ENCODE measurements at places on chromosomes 2 and 18. TPM values are rescaled to one million over a fixed set of nuclear protein-coding genes. Genes with fewer than 3 reads are reported as not detected.

DNA sequence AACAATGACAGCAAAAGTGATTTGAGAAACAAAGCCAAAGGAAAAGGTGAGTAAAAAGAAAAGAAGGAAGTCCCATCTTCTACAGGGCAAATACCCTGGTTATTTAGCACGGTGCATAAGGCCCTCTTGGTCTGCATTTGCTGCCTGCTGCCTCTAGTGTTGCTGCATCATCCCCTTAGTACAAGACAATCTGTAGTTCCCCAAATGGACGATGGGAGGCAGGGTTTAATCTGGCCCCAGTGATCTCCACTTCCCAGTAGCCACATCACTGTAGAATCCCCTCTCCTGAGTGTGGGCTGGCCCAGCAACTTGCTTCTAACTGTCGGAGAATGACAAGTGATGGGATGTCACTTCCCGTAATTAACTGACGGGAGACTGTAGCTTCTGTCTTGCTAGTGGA is 85.1 kb downstream of the CTAGE1 start:
- no peak overlapping the region for H3K27ac ChIP-seq
- H3K36me3 ChIP-seq, result no peaks in the 10 kb centered on the region
- H3K27me3 ChIP-seq, result no peaks in the 10 kb centered on the region
- H3K4me3 ChIP-seq, result no peak overlapping the region
- DNase-seq, result no peak

DNA sequence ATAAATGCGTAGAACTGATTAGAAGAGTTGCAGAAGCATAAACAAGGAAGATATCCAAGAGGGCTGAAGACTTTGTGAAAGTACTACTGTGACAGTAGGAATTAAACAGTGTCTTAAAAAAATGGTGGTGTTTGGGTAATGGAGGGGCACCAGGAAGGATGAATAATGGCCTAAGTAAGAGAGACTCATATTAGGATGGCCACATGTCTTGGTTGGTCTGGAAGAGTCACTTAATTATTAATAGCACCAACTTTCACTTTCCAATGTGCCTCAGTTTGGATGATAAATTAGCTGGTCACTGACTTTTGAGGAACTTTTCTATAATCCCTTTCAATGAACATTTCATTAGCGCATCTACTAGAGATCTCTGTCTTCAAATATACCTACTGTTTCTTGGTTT is 372.2 kb downstream of the NYAP2 start:
- no peaks in the 10 kb centered on the region for H3K27me3 ChIP-seq
- no peaks in the 10 kb centered on the region for H3K4me1 ChIP-seq
- DNase-seq, result no peak
- no peak overlapping the region for H3K4me3 ChIP-seq

The UNC80 gene
- total RNA-seq, result not detected

DNA sequence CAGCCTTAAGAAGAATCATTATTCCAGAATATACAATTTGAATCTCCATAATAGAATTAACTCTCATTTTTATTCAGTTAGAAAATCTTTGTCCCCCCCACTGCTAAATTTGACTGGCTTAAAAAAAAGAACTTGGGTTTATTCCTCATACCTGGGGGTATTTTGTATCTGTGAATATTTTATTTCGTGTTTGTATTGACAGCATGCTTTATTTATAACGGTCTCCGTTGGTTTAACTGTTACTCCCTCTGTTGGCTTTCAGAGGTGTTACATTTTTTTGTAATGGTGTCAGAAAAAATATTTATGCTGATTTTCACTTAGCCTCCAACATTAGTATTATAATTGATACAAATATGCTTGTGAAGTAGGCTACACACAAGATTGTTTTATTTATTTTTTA is 109.1 kb downstream of the HAUS1 start:
- H3K4me3 ChIP-seq, result no peak overlapping the region
- DNase-seq, result no peak
- peaks cover 53% of the 10 kb centered on the region for H3K4me1 ChIP-seq
- no peaks in the 10 kb centered on the region for H3K27me3 ChIP-seq
- H3K36me3 ChIP-seq, result peaks cover 31% of the 10 kb centered on the region

DNA sequence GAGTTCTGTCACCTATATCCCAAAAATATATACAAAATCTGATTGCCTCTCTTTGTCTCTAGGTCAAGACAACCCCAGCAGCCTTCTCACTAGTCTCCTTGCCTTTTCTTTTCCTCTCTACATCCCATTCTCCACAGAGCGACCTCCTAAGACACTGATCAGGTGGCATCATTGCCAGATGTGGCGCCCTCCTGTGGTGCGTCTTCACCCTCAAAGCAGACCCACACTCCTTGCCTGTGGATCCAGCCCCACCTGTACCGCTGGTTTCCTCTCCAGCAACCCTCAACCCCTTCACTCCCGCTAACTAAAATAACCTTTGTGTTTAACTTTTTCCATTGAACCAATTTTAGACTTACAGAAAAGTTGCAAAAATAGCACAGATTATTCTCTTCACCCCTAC is 273.3 kb downstream of the GLI2 start:
- H3K27me3 ChIP-seq, result peaks cover 9% of the 10 kb centered on the region
- no peak overlapping the region for H3K4me3 ChIP-seq
- DNase-seq, result no peak
- no peaks in the 10 kb centered on the region for H3K4me1 ChIP-seq
- H3K27ac ChIP-seq, result no peak overlapping the region

GRCh38 chr2:70089220-70089982 is 2.1 kb downstream of the PCBP1 start:
- H3K4me3 ChIP-seq, result peak overlapping the region; percentile 96
- DNase-seq, result no peak
- peak overlapping the region; percentile 100 for H3K27ac ChIP-seq
- H3K36me3 ChIP-seq, result peaks cover 47% of the 10 kb centered on the region
- H3K4me1 ChIP-seq, result peaks cover 72% of the 10 kb centered on the region
- no peaks in the 10 kb centered on the region for H3K27me3 ChIP-seq

The HIBCH gene
- 21.2 TPM for total RNA-seq

DNA sequence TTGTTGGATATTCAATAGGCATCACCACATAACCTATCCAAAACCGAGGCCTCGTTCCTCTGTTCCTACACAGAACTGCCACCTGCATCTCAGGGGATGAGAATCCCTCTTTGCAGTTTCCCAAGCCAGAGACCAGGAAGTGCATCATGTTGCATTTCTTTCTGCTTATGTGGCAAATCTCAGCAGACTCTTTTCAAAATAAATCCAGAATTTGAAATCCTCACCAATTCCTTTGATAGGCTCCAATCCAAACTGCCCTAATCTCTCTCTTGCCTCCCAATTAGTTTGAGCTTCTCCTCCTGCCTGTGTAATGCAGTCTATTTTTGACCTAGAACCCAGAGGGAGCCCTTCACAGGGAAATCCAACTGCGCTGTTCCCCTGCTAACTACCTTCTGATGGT is 215.5 kb downstream of the RNF144A start:
- no peak overlapping the region for H3K4me3 ChIP-seq
- H3K36me3 ChIP-seq, result no peaks in the 10 kb centered on the region
- H3K27me3 ChIP-seq, result peaks cover 10% of the 10 kb centered on the region
- no peak for DNase-seq
- H3K27ac ChIP-seq, result no peak overlapping the region
- no peaks in the 10 kb centered on the region for H3K4me1 ChIP-seq

- peaks cover 24% of the 10 kb centered on the region for H3K27me3 ChIP-seq
- no peak overlapping the region for H3K4me3 ChIP-seq
- no peak overlapping the region for H3K27ac ChIP-seq
- no peaks in the 10 kb centered on the region for H3K36me3 ChIP-seq
- no peak for DNase-seq
These were observed 10.4 kb upstream of the NAPG start for GRCh38 chr18:10515456-10515855.

GRCh38 chr2:20982861-20983260 is 61.0 kb downstream of the APOB start:
- H3K36me3 ChIP-seq, result no peaks in the 10 kb centered on the region
- no peak overlapping the region for H3K4me3 ChIP-seq
- no peaks in the 10 kb centered on the region for H3K4me1 ChIP-seq
- no peak for DNase-seq
- H3K27me3 ChIP-seq, result peaks cover 8% of the 10 kb centered on the region
- no peak overlapping the region for H3K27ac ChIP-seq

DNA sequence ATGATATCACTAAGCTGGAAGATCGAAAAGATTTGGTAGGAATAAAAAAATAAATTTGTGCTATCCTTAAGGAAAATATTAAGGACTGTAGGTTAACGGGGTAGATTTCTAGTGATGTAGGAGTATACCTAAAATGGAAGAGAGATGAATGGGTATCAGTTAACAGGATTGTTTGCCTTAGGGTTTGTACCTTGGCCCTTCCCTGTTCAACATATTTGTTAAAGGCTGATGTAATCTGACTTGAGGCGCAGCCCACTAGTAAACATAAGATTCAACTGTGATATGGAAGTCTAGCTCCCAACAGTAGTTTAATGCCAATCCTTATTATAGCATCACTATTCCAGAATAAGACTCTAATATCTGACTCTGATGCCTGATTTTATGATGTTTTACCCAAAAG is 685.2 kb downstream of the DCC start:
- no peak overlapping the region for H3K27ac ChIP-seq
- no peak overlapping the region for H3K4me3 ChIP-seq
- DNase-seq, result no peak
- no peaks in the 10 kb centered on the region for H3K36me3 ChIP-seq

GRCh38 chr2:43018179-43019024 is 208.0 kb downstream of the ZFP36L2 start:
- no peak for DNase-seq
- no peaks in the 10 kb centered on the region for H3K4me1 ChIP-seq
- no peak overlapping the region for H3K4me3 ChIP-seq
- no peaks in the 10 kb centered on the region for H3K36me3 ChIP-seq
- H3K27ac ChIP-seq, result no peak overlapping the region
- no peaks in the 10 kb centered on the region for H3K27me3 ChIP-seq

GRCh38 chr2:179479947-179480346 is 215.3 kb upstream of the SESTD1 start:
- no peaks in the 10 kb centered on the region for H3K36me3 ChIP-seq
- no peaks in the 10 kb centered on the region for H3K4me1 ChIP-seq
- H3K27ac ChIP-seq, result no peak overlapping the region

- DNase-seq, result no peak
- H3K4me3 ChIP-seq, result no peak overlapping the region
- no peak overlapping the region for H3K27ac ChIP-seq
These were observed 185.6 kb downstream of the RTP5 start for GRCh38 chr2:242054881-242055801.

The DSG3 gene
- total RNA-seq, result not detected

The LIPG gene
- total RNA-seq, result 0.29 TPM

The ZSWIM2 gene
- not detected for total RNA-seq

- H3K27ac ChIP-seq, result no peak overlapping the region
- H3K36me3 ChIP-seq, result no peaks in the 10 kb centered on the region
- H3K27me3 ChIP-seq, result no peaks in the 10 kb centered on the region
These were observed 159.5 kb downstream of the CYP26B1 start for GRCh38 chr2:71988170-71988569.

GRCh38 chr2:217901835-217902378 is 100.9 kb downstream of the TNS1 start:
- no peak for DNase-seq
- H3K4me1 ChIP-seq, result peaks cover 2% of the 10 kb centered on the region
- no peak overlapping the region for H3K27ac ChIP-seq
- H3K27me3 ChIP-seq, result peaks cover 14% of the 10 kb centered on the region
- no peak overlapping the region for H3K4me3 ChIP-seq
- H3K36me3 ChIP-seq, result no peaks in the 10 kb centered on the region

The AP1S3 gene
- total RNA-seq, result 46.3 TPM

GRCh38 chr2:97737421-97738178 is 24.2 kb downstream of the ZAP70 start:
- no peaks in the 10 kb centered on the region for H3K36me3 ChIP-seq
- H3K4me3 ChIP-seq, result no peak overlapping the region
- no peaks in the 10 kb centered on the region for H3K27me3 ChIP-seq
- H3K4me1 ChIP-seq, result peaks cover 13% of the 10 kb centered on the region
- H3K27ac ChIP-seq, result no peak overlapping the region

DNA sequence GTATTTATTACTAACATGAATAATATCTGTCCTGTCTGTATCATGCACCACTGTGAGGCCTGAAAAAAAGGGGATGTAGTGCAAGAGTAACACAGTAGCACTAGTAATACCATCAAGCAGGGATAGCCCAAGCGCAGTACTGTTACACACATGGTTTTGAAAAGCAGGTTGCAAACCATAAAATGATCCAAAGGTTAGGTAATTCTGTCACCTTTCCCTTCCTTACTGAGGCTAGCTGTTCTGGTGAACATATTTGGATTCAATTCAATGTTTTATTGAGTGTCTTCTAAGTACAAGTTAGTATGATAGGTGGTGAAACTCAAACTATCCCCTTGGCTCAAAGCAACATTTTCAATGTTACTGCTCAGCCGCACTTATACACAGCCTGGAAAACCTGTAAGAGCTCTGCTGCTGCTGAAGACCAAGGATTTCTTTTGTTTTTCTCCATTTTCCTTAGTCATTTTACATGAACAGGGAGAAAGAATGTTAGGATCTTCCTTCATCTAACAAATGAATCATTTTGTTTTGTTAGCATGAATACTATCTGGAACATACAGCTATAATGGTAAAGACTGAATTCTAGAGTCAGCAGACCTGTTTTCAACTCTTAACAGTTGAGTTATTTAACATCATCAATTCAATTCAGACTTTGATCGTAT is 102.5 kb upstream of the ITPRID2 start:
- no peak for DNase-seq
- no peak overlapping the region for H3K4me3 ChIP-seq
- no peaks in the 10 kb centered on the region for H3K36me3 ChIP-seq
- H3K4me1 ChIP-seq, result no peaks in the 10 kb centered on the region

GRCh38 chr2:46157966-46158310 is 139.3 kb upstream of the EPAS1 start:
- no peaks in the 10 kb centered on the region for H3K4me1 ChIP-seq
- H3K36me3 ChIP-seq, result peaks cover 79% of the 10 kb centered on the region
- H3K27me3 ChIP-seq, result no peaks in the 10 kb centered on the region
- DNase-seq, result no peak

The IL1F10 gene
- total RNA-seq, result not detected

- no peaks in the 10 kb centered on the region for H3K27me3 ChIP-seq
- H3K4me3 ChIP-seq, result no peak overlapping the region
- H3K4me1 ChIP-seq, result peaks cover 18% of the 10 kb centered on the region
- H3K27ac ChIP-seq, result no peak overlapping the region
- H3K36me3 ChIP-seq, result peaks cover 10% of the 10 kb centered on the region
These were observed 129.4 kb downstream of the TCF4 start for GRCh38 chr18:55458456-55459203.

DNA sequence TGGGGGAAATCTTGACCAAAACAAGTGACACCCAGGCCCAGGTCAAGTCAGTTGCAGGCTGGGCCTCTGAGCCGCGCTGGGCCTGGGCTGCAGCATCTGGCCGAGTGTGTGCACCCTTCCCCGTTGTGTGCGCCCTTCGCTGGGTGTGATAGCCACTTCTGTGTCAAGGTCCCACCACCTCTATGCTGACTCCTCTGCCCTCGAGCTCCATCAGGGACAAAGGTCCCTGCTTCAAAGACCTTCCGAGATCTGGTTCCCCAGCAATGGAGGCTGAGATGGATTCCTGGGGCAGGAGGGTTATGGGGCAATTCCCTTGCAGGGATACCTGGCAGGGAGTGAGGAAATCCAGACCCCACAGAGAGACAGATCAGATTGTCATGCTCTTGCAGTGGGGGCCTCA is 93.6 kb downstream of the PIEZO2 start:
- H3K36me3 ChIP-seq, result no peaks in the 10 kb centered on the region
- no peak overlapping the region for H3K27ac ChIP-seq
- no peak for DNase-seq
- H3K4me3 ChIP-seq, result no peak overlapping the region
